ENCODE measurements at places on chromosomes 3 and 15.

DNA sequence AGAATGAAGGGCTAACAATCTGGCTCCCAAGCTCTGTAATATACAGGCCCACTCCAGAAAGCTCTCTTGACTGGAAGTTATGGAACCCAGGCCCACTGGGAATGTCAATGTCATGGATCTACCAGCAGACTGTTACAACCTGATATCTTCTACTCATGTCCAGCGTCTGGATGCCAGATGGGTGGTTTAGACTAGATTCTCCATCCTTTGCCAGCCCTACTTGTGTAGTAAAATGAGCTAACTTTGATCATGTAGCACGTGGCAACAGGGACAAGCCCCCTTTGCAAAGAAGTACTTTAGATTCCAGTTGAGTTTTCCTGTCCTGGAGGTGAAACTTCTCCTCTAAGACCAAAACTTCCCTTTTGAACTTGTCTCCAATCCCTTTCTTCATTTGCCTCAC lies 55.1 kb downstream of the HEG1 start:
- DNase-seq, result no peak

DNA sequence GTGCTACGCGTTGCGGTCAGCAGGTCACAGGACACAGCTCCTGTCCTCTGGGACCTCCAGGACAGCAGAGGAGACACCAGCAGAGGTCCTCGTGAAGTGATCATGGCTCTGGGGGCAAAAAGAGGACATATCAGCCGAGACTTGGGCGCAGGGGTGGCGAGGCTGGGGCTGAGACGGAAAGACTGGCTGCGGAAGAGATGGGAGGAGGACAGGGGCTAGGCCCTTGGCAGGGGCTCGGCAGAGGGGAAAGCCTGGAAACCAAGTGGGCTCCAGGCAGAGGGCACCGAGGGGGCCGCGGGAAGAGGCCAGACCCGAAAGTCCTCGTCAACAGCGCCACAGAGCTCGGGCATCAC lies 4.9 kb upstream of the CFAP100 start:
- DNase-seq, result no peak

DNA sequence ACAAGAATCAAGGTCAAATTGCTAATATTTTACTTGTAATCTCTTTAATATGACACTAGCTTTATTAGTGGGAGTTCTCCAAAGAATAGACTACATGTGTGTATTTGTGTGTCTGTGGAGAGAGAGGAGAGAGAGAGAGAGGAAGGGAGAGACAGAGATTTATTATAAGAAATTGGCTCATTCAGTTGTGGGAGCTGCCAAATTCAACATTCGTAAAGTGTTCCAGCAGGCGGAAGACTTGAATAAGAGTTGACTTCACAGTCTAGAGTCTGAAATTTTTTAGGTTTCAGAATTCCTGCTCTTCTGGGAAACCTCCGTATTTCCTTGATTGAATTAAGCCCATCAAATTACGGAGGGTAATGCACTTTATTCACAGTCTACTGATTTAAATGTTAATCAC lies 4.7 kb upstream of the CLDN1 start:
- peak; percentile 56 for DNase-seq

DNA sequence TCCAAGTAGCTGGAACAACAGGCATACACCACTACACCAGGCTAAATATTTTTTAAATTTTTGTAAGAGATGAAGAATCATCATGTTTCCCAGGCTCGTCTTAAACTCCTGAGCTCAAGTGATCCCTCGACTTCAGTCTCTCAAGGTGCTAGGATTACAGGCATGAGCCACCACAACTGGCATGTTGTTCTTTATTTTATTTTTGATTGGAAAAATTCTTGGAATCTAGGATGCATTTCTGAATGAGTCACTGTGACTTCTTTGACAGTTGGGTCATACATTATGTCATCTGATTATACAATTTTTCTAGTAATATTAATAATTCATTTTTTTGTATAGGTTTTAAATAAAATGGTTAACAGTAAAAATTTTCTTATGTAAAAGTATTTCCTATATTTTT lies 870.2 kb downstream of the SI start:
- DNase-seq, result peak; percentile 27

DNA sequence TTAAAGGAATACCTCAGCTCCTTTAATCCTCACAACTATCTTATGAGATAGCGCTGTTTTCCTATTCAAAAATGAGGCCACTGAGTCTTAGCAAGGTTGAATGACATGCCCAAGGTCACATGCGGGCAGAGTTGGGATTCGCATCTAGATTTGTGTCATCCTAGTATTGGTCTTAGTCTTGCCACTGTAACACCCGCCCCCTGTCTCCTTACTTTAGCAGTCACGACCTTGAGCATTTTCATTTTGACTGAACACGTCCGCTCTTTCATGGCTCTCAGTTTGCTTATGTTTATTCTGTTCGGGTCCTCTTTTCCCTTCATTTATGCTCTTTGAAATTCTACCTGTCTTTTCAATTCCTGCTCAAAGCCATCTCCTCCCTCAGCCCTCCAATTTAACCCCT lies 112.5 kb upstream of the CADPS start:
- no peak for DNase-seq

DNA sequence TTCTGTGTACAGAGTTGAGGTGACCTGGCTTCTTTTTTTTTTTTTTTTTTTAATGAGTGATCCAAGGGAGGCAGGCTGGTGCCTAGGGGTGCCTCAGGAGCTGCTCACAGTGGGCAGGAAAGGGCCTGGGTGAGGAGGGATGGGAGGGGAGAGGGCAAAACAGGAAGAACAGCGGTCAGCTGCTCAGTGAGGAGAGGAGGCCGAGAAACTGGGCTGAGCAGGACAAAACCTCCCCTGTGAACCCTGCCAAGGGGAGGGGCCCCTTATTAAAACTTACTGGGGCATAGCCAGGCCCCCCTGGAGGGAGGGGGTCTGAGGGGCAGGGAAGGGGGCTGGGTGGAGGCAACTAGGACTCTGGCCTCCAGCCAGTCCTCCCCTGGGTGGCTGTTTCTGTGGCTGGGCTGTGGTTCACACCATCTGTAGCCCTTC lies 3.5 kb downstream of the PLEKHO2 start:
- DNase-seq, result no peak

DNA sequence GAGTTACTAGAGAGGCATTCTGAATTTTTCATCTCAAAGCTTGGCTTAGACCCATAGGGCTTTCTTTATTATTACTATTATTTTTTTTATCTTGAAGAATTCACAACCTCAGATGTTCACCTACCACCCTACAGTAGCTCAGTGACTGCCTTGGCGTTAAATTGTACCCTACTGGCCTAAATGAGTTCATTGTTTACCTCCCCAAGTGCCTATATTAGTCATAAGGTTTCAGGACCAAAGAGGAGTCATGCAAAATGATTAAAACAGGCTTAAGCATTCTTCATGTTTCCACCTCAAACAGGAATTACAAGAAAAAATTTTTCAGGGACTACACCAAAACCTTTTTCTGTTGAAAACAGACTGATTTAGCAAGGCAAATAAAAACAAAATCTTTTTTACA lies 751.5 kb downstream of the SQOR start:
- no peak for DNase-seq

DNA sequence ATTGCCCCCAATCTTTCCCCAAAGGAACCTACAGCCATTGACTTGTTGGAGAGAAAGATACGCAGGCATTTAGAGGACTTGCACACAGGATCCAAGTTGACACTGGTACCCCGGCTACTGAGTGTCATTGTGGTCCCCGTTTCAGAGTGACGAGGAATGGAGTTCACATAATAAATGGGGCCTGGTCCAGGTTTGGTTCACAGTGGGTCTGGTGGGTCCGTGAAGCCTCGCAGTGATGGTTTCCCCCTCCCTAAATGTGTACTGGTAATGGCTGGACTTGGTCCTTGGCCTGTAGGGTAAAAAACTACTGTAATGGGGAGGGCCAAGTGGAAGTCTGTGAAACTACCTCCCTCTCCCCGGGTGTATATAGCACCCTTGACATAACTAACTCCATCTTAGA lies 232.1 kb upstream of the LYSMD4 start:
- no peak for DNase-seq

- DNase-seq, result peak; percentile 11
These were observed 233.5 kb upstream of the AGTR1 start for GRCh38 chr3:148464246-148464645.

DNA sequence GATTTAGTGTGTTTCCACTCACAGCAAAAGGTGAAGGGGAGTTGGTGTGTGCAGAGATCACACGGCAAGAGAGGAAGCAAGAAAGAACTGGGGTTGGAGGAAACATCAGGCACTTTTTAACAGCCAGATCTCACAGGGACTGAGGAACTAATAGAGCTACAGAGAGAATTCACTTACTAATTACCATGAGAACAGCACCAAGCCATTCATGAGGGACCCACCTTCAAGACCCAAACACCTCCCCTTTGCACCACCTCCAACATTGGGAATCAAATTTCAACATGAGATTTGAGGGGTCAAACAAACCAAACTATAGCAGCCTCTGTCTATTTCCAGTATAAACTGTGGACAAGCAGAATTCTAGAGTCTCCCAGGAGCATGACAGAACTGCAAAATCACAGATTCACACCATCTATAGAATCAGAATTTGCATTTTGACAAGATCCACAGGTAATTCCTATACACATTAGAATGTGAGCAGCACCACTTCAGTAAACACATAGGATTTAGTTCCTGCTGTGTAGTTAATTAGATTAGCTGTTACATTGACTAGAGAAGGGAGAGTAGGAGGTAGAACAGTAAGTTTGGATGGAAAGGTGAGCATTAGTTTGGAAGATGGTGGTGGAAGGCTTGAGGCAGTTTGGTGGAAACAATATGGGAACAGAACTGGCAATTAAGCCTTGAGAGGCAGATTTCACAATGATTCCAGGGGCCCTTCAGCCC lies 311.7 kb downstream of the NSUN3 start:
- DNase-seq, result no peak

- DNase-seq, result peak; percentile 78
These were observed 897 bp downstream of the RAD54L2 start for GRCh38 chr3:51539291-51539941.

DNA sequence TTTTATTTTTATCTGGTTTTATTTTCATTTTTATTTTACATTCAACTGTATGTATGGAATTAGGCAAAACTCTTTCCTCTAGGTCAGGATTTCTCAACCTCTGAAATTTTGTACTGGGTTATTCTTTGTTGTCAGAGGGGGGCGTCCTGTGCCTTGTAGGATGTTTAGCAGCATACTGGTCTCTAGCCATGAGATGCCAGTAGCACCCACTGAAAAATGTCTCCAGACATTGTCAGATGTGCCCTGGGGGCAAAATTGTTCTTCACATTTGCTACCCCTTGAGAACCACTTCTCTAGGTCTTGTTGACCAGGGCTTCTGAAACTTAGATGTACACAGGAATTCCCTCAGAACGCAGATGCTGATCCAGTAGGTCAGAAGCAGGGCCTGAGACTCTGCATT lies 5.4 kb downstream of the CHRNA5 start:
- no peak for DNase-seq

DNA sequence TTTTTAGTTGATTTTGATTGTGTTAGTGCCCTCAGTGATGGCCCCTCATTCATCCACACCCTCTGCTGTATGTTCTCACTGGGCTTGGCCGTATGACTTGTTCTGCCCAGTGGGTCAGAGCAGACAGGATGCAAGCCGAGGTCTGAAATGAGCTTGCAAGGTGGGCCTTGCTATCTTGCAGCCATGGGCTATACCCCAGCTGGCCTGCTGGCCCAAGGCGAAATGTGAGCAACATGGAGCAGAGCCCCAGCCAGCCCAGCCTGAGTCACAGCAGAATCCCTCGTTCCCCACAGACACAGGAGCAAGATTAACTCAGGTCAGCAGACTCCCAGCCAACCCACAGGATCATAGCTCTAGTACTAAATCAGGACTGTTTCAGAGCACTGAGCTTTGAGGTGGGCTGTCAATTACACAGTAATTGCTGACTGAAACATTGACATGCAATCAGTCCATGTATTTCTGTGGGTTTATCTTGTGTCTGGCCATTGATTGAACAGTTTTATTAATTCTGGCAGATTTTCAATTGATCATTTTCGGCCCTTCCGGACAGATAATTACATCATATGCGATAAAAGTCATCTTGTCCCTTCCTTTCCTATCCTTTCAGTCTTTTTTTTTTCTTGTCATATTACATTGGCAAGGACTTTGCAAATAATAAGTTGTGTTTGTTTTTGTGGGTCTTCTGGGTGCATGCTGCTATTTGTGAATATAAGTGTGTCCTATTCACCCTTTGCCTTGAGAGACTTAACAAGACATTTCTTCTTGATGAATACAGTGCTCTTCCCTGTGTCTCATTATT lies 27.1 kb downstream of the KLF15 start:
- no peak for DNase-seq

GRCh38 chr15:99427668-99428361 lies 138.0 kb upstream of the MEF2A start:
- no peak for DNase-seq

GRCh38 chr3:53880396-53881345 lies 1.3 kb downstream of the ACTR8 start:
- DNase-seq, result peak; percentile 53

DNA sequence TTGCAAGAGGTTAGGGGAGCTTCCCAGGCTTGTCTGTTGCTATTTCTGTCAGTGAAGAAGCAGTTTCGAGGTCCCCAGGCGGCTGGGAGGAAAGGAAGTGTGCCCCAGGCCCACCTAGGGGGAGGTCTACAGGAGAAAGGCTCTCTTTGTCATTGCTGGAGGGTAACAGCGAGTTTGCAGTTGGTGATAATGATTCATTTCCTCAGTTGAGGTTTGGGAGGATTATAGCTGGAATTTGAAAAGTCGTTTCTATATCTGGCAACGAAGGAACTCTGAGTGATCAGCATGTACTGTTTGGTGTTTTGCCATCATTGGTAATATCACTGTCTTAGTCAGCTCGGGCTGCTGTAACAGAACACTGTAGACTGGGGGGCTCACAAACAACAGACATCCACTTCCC lies 65.5 kb upstream of the UBE3A start:
- peak; percentile 7 for DNase-seq

- DNase-seq, result no peak
These were observed 142.3 kb upstream of the MEF2A start for GRCh38 chr15:99423186-99424130.

DNA sequence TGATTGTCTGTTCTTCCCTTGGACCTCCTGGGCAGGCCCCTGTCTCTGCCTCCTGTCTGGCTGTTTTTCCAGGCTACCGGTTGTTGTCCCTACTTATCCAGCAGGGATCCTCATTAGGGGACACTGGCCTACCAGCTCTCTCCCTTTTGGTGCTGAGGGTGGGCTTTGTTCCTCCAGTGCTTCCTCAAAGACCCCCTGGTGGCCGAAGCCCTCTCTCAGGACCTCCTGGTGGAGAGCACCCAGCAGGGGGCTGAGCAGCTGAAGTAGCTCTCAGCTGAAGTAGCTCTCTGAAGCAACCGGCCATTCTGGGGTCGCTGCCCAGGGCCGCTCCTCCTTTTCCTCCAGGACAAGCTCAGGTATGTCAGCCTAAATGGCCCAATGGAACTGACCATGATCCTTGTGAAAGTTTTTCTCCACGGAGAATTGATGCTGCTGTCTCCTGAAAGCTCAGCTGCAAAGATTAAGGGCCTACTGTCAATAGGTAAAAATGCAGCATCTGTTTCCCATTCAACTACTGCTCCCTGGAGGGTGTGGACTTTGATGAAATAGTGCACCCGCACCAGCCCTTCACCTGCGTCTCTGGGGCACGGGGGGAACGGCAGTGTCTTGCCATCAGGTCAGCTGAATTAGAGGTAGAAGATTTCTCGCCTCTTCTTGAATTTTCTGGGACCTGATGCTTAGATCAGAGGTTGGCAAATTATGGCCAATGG lies 27.6 kb downstream of the ARNT2 start:
- DNase-seq, result no peak

GRCh38 chr3:20043396-20043795 lies 3.1 kb downstream of the KAT2B start:
- peak; percentile 52 for DNase-seq

All from amniotic epithelial cell (primary cell).